Fibroblast of lung (primary cell): ENCODE measurements at places on chromosomes 12 and 14. TPM values are rescaled to one million over a fixed set of nuclear protein-coding genes. Genes with fewer than 3 reads are reported as not detected.

- peak; percentile 55 for DNase-seq
Observed at GRCh38 chr14:96038920-96039632, at the start of gene C14orf132. TSS of gene C14orf132 (plus strand) at chr14:96039362. CDS start at chr14:96039501, 139 bp downstream.

- DNase-seq, result no peak
Observed at GRCh38 chr12:19659501-19659900, 220.2 kb downstream of the AEBP2 start.

DNA sequence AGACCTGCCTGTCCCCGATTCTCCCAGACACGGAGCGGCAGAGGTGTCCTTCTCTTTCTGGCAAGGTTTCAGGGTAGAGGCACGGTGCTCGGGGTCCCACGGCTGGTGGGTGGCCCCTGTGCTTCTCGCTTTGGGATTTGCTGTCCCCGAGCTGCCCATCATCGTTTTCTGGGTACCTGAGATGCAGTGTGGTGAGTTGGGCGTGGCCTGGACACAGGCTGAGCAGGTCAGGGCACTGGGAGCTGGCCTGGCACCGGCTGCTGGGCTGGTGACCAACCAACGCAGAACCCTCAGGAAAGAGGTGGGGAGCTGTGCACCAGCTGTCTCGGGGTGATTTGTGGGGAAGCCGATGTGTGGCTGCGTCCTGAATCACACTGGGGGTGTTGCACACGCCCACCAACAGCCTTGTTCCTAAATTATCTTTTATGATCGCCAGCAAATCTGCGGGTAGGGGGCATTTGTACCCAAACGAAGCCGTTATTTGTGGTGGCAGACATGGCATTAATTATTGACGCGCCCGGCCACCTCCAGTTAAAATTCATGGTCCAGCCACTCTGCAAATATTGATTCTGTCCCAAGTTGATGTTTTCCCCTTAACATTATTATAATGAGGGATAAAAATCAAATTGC lies 61.0 kb downstream of the KIF26A start:
- no peak for DNase-seq

DNA sequence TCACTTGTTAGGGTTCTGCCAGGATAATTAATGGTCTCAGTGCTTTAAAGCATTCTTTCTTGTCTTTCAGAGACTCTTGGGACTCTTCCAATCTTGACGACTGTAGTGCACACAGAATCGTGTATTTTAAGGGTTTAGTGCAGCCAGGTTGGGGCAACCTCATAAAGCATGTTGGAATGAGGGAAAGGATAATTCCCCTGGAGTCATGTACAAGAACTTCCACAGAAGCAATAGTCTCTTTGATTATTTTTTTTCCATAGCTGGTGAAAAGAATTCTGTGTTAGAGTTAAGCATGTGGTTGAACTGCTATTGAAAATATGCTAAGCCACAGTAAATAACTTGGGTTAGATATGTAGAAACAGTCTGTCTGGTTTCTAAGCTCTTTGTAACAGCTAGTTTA lies 246.8 kb upstream of the DAAM1 start:
- peak; percentile 24 for DNase-seq

DNA sequence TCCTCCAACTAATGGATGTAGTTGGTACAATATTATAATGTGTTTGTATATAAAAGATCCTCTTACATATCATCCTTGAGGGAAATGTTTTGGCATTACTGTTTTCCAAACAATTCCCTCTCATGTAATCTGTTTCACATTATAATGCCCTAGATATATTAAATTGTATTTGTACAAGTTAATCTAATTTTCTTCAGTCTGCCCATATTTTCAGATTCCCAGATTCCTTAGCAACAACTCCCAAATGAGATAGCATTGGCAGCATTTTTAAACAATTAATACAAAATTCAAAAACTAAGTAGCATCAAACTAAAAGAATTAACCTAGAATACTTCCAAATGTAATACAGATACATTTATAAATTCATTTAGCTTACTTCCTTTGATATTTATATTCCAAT lies 860.2 kb downstream of the C12orf50 start:
- DNase-seq, result no peak

- DNase-seq, result no peak
Observed at GRCh38 chr12:78866518-78866917, 1.9 kb downstream of the SYT1 start.

DNA sequence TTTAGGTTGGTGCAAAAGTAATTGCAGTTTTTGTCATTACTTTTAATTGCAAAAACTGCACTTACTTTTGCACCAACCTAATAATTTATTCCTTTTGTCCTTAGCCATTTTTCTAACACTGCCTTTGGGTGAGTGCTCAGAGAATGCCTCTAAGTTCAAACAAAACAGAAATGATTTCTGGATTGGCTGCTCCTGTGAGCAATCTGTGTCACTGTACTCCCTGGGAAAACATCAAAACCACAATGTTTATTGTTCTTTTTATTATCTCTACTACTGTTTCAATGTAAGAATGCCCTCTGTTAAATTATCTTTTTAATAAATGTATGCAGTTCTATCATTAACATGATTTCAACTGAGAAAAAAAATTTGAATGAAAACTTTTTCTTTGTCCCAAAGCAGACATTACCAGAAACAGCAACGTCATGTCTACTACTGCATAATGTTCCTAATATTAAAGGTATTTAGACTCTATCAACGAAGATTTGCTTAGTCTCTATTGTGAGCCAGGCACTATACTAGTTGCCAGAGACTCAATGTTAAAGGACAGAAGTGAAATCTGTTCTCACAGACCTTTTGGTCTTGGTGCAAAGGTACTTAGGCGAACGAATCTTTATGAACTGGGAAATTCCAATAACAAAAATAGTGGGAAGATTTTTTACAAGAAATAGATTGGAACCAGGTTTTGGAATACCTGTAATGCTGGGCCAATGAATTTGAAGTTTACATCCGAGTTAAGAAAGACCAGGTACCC lies 6.2 kb downstream of the SLC41A2 start:
- DNase-seq, result peak; percentile 74

DNA sequence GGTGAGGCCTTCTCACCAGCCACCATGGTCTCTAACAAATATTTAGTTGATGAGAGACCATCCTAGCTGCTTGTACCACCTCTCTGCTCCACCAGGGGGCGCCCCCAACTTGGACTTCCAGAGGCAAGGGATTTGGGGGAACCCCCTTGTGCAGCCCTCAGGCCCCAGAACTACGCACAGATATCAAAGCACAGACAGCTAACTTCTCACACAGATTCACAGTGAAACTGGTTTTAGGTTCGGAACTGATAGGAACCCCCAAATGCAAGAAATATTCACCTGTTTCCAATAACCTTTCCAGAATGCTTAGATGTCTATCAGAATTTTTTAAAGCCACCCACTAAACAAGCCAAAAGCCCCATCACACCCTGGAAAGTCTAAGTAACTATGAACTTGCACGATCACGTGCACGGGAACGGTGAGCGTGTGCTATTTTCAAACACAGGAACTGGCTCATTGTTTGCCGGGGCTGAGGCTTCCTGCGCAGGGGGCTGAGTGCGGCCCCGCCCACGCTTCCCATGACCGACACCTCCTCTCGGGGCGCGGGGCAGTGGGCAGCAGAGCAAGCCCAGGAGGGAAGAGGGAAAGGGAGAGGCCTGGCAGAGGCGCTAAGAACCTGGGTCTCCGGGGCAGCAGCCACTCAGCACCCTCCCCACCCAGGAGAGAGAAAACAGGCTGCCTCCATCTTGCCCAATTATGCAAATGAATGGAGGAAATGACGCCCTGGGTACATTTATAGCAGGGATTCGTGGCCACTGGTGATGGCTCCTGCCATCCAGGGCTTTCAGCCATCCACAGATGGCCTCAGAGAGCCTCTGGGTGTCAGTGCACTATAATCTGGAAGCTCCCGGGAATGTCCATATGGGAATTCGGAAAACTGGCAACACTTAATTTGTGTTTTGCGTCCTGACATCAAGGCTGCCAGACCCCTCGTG lies 79.4 kb upstream of the GPR68 start:
- DNase-seq, result peak; percentile 68

DNA sequence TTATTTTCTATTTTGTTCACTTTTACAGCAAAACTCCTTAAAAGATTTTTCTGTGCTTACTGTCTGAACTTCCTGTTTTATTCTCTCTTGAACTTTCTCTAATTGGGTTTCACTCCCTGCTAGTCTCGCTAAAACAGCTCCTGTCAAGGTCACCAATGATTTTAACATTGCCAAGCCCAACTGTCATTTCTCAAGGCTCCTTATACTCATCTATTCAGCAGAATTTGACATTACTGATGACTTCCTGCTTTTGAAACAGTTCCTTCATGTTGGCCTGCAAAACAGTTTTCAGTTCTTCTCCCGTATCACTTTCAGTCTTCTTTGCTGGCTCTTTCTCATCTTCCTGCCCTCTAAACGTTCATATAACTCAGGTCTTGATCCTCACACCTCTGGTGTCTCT lies 268.5 kb upstream of the USP15 start:
- DNase-seq, result no peak

- DNase-seq, result no peak
Observed at GRCh38 chr14:76274324-76274723, 101.6 kb upstream of the ESRRB start.

DNA sequence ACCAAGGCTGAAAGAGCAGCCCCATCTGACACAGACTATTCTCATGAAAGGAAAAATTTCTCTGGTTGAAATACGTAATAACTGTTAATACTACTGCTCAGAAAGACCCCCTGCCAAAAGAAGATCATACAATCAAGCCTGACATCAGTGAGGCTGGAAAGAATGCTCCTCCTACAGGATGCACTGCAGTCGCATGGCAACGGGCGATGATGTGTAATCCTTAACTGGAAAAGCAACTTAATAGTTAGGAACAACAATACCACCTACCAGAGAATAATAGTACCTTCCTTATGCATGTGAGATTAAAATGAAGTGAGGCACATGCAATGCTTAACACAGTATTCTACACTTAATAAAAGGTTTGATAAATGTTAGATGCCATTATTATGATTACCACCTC lies 1.2 kb upstream of the GOLGA5 start:
- no peak for DNase-seq

GRCh38 chr12:76643438-76643837 lies 83.9 kb upstream of the OSBPL8 start:
- DNase-seq, result peak; percentile 25

GRCh38 chr12:114430306-114430705 lies 24.4 kb upstream of the TBX5 start:
- peak; percentile 48 for DNase-seq

DNA sequence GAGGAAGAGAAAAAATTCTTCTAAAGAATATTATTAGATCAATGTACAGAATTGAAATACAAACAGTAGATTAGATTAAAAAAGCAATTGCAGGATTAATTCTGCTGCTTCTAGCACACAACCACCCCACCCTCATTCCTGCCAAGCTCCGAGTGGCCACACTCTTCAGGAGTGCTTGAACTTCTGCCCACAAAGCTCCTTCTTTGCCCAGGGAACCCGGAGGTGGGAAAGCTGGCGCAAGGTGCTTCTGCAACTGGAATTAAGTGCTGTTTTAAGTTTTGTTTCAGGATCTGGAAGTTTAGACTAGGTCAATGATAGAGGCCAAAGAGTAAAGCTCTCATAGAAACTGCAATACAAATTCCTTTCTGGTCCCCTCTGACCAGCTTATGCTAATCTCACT lies 94.1 kb upstream of the BMP4 start:
- no peak for DNase-seq

- peak; percentile 43 for DNase-seq
Observed at GRCh38 chr14:105093038-105093430, 27.8 kb upstream of the GPR132 start.

GRCh38 chr12:63844391-63845341 lies at the start of gene SRGAP1:
TSS of gene SRGAP1 (plus strand) at chr12:63844700. CDS start at chr12:63844817, 117 bp downstream.
- DNase-seq, result peak; percentile 86

DNA sequence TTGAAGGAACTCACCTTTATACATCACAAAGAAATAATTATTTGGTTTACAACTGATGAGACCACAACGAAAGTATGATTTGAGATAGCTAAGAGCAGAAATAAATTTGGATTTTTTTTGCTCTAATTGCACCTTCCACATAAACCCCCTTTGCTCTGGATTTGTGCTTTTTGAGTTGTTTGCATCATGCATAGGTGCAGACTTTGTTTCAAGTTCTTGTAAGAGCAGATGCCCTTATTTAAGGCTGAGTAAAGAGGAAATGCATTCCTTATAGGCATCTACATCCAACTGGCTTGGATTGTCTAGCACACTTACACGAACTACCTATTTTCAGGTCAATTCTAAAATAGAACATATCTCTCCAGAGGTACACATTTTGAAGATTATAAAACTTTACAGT lies 6.6 kb upstream of the CCND2 start:
- no peak for DNase-seq

GRCh38 chr12:11623382-11623781 lies 26.1 kb upstream of the ETV6 start:
- DNase-seq, result peak; percentile 38

- no peak for DNase-seq
Observed at GRCh38 chr12:129971721-129972120, 67.9 kb upstream of the TMEM132D start.

DNA sequence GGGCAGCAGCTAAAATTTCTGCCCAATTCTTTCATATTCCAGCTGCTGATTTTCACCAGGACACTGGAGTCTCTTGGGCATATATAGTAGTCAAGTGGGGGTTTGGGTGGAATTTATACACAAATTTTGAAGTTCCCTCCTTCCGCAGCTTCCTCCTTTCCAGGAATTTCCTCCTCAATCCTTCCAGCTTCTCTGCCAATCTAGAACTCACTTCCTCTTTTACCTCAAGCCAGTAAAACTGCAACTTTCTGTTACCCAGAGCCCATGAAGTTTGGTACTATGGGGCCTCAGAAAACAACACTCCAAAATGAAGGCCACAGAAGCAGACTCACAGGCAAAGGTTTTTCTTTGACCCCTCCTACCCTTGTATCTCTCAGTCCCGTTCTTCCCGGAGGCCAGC lies 51.7 kb upstream of the G2E3 start:
- DNase-seq, result no peak

Gene TMEM119
- total RNA-seq, result 132 and 358 TPM in 2 replicates

Gene TAS2R30
- 2.6 and 4.0 TPM in 2 replicates for total RNA-seq

Gene INHBE
- 9.2 and 26.4 TPM in 2 replicates for total RNA-seq

Gene ASIC1
- total RNA-seq, result 1.7 and 1.8 TPM in 2 replicates

Gene CPM
- total RNA-seq, result 23.5 and 29.8 TPM in 2 replicates

Gene FGF6
- not detected in 2 replicates for total RNA-seq

Gene RND1
- under 0.01 and 0.17 TPM in 2 replicates for total RNA-seq

Gene HCAR3
- under 0.01 TPM in 1 of 2 replicates, not detected in the other for total RNA-seq
